ENCODE measurements at places on chromosomes 13 and 19. TPM values are rescaled to one million over a fixed set of nuclear protein-coding genes. Genes with fewer than 3 reads are reported as not detected.

The CRB3 gene
- 18.3 TPM for total RNA-seq

The ZNF585A gene
- 13.7 TPM for total RNA-seq

The KLF1 gene
- total RNA-seq, result not detected

The ATP8B3 gene
- 2.7 TPM for total RNA-seq

The PLK5 gene
- not detected for total RNA-seq

The ATP7B gene
- total RNA-seq, result 11.5 TPM

The LPAR6 gene
- 5.0 TPM for total RNA-seq

The ZNF835 gene
- not detected for total RNA-seq

The DHPS gene
- total RNA-seq, result 73.8 TPM

The PLPP2 gene
- 12.8 TPM for total RNA-seq

The ZNF681 gene
- 2.3 TPM for total RNA-seq

The GTF2F1 gene
- total RNA-seq, result 32.7 TPM

DNA sequence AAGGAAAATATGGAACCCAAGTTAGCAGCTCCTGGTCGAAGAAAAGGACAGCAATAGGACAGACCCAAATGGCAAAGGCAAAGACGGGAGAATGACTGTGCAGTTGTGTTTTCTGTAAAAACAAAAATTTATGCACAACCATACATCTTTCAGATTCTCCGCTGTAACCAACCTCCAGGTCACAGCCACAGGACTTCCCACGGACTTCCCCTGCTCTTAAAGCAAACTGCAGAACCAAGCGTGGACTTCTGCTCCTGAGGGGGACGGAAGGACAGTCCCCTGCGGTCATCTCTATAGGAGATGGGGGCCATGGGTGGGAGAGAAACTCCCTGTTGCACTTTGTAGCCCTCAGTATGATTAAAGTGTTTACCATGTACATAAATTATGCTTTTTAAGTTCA is 2.5 kb downstream of the GRTP1 start:
- no peak for DNase-seq

DNA sequence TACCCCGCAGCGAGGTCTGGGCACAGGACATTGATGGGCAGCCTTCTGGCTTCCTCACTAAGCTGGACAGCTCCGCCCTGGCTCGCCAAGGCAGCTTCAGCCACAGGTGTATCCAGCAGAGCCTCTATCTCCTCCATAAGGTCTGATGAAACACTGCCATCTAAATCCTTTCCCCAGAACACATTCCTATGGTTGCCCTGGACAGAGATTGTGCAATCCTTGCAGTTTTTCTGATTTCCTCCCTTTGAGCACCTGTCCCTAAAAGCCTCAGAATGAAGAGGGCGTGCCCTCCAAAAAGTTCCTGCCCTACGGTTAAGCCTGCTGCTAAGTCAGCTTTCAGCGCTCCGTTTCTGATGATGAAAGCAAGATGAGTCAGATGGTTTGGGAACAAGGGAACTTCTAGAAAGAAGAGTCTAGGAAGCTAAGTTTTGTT is 21.0 kb downstream of the CLEC4M start:
- peak; percentile 95 for DNase-seq

DNA sequence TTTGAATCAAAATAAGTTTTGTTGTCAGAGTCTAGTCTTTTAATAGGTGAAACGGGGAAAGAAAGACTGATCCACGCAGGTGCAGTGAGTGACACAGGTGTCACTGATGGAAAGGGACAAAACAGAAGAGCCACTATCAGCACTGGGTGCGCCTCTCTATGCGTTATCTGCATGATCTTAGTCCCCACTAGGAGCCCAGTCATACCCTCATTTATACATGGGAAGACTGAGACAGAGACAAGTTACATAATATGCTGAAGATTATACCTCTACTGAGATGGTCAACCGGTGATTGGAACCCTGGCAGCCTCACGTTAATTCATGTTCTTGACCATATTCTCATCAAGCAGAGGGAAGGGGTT is 3.4 kb downstream of the LRCH1 start:
- no peak for DNase-seq

DNA sequence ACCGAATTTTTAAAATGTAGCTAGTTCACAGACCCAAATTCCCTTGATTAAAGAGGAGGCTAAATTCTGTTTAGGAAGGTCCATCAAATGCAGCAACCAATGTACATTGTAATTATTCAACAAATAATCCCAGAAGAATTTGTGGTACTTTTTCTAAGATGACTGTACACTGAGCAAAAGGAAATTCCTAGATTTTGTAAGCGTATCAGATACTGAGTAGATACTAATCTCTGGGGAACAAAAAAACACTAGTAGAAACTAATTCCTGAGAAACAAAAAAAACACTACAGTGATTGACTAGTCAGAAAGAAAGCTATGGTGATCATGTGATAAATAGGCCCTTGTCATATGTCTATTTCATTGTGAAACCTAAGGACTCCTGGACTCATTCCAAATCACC is 246.1 kb downstream of the PCDH17 start:
- DNase-seq, result no peak

- peak; percentile 12 for DNase-seq
These were observed 28.9 kb upstream of the CACTIN start for GRCh38 chr19:3655402-3656072.

GRCh38 chr19:29680447-29680846 is 15.2 kb downstream of the PLEKHF1 start:
- no peak for DNase-seq

DNA sequence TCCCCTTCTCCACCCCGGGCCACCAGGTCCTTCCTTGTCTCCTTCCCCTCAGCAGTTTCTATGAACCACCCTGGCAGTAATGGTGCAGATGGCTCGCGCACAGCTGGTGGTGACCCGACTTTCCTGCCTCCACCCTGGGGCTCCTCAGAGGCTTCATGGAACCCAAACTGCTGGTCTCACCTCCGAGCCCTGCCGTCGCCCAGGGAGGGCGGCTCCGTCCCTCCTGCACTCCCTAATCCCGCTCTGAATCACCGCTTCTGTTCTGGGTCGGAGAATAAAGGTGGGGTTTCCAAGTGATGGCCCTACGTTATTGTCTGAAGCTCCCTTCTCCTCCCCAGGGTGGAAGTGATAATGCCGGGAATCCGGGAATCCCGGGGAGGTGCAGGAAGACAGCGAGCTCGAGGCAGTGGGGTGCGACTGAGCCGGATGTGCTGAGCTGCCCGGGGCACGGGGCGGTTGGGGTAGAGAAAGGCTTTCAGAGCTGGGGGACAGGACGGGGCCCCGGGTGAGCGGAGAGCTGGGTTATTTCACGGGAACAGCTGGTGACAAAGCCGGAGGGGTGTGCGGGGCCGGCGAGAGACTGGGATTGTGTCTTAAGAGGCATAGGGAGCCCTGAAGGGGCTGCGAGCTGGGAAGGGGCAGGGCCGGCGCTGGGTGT is 711 bp downstream of the FUT2 start:
- no peak for DNase-seq

DNA sequence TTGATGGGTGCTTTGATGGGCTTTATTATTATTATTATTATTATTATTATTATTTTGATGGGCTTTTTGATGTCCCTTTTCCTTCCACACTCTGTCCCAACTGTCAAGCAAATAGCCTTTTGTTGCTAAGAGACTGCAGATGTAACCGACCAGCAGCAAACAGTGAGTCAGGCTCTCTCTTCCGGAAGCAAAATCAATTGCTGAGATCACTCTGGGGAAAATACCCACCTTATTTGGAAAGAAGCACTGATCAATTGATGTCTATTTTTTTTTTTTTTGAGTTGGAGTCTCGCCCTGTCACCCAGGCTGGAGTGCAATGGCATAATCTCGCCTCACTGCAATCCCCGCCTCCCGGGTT is 2.9 kb downstream of the LDLR start:
- peak; percentile 58 for DNase-seq

DNA sequence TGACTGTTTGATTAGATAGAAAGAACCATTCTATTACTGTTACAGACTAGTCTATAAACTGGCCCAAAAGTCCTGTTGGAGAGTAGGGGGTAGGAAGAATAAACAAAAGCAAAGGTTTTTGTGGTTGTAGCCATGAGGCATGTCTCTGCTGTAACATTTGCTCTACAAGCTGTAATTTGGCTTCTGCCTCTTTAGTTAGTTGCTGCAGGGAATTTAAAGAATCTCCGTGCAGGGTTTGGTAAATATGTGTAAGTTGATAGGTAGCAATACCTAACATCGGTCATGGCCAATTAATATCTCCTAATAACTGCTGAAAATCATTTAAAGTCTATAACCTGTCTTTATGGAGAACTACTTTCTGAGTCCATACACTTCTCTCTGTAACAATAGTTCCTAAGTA is 13.0 kb downstream of the FPR3 start:
- no peak for DNase-seq

GRCh38 chr13:54183728-54184127 is 1155.1 kb downstream of the OLFM4 start:
- DNase-seq, result no peak

DNA sequence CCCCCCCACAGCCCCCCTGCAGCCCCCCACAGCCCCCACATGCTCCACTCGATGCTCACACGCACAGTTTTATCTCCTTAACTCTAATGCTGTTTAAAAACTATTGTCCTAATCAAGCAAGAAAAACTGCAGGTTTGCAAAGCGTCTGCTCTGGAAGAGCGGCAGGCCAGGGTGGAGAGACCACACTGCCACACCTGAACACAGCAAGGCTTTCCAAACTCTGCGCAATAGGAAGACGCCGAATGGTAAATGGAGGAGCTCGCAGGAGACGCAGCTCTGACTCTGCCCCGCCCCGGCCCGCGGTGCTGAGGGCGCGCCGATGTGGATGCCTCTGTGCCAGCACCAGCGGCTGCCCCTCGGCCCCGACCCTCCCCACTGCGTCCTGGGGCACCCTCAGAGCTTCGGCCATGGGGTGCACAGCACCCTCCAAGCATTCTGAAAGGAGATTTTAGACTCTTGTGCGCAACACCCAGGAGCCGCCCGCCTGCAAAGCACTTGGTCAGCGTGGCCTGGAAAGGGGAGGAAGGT is 32.4 kb downstream of the RASA3 start:
- DNase-seq, result no peak

- no peak for DNase-seq
These were observed 62.8 kb downstream of the WDFY2 start for GRCh38 chr13:51647067-51647466.

- no peak for DNase-seq
These were observed 240.6 kb upstream of the SGCG start for GRCh38 chr13:22940090-22940710.

- DNase-seq, result no peak
These were observed 18.4 kb upstream of the RUBCNL start for GRCh38 chr13:46405457-46405856.

- DNase-seq, result no peak
These were observed 10.3 kb downstream of the COG6 start for GRCh38 chr13:39665763-39666162.

DNA sequence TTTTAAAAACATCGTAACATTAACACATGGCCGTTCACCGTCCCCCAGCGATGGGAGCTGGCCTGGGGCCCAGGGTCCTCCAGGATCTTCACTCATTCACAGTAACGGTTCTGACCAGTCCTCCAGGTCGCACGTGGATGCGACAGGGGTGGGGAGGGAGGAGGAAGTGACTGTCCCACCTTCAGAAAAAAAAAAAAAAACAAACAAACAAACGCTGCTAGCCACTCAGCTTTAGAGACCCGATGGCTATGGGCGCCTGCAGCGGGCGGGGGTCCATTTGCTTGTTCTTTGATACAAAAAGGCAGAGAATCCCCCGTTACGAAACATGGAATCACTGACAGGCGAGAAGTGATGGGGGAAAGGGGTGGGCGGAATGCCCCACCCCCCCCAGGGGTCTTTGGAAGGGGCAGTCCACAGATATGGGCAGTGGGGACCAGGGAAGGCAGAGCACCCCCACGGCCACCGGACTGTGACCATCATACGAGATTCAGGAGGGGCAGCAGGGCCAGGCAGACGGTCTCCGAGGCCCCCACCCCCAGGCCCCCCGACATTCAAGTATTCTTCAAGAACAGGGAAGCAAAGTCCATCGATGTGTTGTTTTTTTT is 13.3 kb downstream of the MKNK2 start:
- DNase-seq, result no peak

DNA sequence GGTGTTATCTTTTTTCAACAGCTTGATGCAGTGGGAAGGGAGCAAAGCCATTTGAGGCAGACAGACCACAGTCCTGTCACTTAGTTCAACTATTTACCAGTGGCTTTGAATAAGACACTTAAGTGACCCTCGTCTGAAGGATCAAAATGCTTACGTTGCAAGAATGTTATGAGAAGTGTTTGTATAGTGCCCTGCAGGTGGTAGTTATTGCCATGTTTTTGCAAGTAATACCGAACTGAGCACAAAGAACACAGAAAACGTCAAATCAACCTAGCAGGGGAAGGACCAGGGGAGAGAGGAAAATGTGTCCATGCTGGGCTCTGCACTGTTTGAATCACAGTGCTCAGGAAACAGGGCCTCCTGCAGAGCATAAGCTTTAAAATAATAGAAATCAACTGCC is 2.8 kb downstream of the SOHLH2 start:
- DNase-seq, result no peak

GRCh38 chr13:29438769-29439168 is 156.7 kb downstream of the SLC7A1 start:
- DNase-seq, result no peak

GRCh38 chr19:38838208-38838985 is 6.8 kb upstream of the ECH1 start:
- peak; percentile 98 for DNase-seq

GRCh38 chr13:113879494-113880360 is 15.9 kb upstream of the GAS6 start:
- DNase-seq, result no peak

DNA sequence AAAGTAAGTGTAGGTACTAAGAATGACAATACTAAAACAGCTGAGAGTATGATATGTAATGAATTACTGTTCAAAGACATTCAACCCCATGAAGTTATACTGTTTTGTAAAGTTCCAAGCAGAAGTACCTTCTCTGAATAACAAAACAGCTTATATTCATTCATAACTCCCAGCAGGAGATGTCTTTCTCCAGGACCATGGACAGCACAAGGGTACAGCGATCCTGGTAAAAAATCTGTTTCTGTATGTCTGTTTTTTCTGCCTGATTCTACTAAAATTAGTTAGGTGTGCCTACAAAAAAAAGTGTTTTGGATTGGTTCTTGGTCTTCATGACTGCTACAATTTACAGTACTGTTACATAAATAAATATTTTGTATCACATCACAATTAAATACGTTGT is 172.5 kb upstream of the SLITRK5 start:
- peak; percentile 1 for DNase-seq
